Nephron progenitor cell (in vitro differentiated cells): ENCODE measurements at places on chromosomes 6 and 20.

- DNase-seq, result no peak
Measured at GRCh38 chr6:159117046-159117445, 52.2 kb upstream of the FNDC1 start.

GRCh38 chr20:58845706-58846105 lies 5.0 kb downstream of the GNAS-AS1 start:
- no peak for DNase-seq

GRCh38 chr6:134826889-134827737 lies 122.8 kb downstream of the ALDH8A1 start:
- DNase-seq, result no peak

GRCh38 chr6:33061987-33062386 lies 11.5 kb downstream of the HLA-DPA1 start:
- DNase-seq, result no peak

GRCh38 chr6:150345781-150346180 lies 23.0 kb upstream of the IYD start:
- no peak for DNase-seq

DNA sequence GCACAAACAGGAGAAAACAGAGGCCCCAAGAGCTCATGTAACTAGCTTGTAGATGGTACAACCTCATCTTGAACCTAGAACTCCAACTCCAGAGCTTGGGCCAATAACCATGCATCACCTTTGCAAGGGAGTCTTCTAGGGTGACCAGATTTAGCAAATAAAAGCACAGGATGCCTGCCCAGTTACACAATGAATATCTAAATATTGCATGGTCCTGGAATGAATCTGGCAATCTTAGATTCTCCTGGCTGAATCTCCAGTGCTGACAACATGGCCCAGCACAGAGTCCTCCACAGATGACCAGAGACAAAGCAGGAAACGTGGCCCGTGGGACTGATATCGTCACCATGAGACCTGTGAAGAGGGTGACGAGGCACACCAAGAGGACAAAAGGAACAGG lies 494.1 kb downstream of the PREX1 start:
- no peak for DNase-seq

GRCh38 chr6:165664559-165665383 lies 1.7 kb upstream of the PDE10A start:
- DNase-seq, result peak; percentile 35

- DNase-seq, result no peak
Measured at GRCh38 chr20:24459733-24460132, 9.7 kb upstream of the SYNDIG1 start.

DNA sequence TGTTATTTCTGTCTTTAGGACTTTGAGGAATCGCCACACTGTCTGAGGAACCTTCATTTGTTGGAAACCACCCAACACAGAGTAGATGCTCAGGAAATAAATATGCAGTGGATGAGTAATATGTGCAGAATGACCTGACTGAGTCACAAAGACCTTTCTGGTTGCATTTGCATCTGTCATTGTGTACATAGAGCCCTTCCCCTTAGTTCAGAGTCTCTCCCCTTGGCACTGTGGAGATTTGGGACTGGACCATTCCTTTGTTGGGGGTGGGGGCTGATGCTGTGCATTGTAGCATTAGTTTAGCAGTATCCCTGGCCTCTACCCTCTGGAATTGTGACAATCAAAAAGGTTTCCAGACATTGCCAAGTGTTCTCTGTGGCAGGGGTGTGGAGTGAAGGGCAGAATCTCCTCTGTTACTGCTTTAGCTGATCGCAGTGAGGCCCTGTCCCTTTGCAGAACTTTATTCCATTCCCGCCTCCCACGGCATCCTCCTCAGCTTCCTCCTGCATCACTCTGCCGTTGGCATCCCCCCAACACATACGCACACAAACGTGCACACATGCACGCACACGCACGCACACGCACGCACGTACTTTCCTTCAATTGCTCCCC lies 64.5 kb downstream of the EYA2 start:
- no peak for DNase-seq

- no peak for DNase-seq
Measured at GRCh38 chr20:699811-700338, 24.3 kb upstream of the SCRT2 start.
